ENCODE measurements at places on chromosomes 5 and 9.

GRCh38 chr5:95029569-95030366 is 255.1 kb downstream of the MCTP1 start:
- DNase-seq: no peak

GRCh38 chr9:76793784-76794431 is 29.7 kb downstream of the PCA3 start:
- no peak for DNase-seq

DNA sequence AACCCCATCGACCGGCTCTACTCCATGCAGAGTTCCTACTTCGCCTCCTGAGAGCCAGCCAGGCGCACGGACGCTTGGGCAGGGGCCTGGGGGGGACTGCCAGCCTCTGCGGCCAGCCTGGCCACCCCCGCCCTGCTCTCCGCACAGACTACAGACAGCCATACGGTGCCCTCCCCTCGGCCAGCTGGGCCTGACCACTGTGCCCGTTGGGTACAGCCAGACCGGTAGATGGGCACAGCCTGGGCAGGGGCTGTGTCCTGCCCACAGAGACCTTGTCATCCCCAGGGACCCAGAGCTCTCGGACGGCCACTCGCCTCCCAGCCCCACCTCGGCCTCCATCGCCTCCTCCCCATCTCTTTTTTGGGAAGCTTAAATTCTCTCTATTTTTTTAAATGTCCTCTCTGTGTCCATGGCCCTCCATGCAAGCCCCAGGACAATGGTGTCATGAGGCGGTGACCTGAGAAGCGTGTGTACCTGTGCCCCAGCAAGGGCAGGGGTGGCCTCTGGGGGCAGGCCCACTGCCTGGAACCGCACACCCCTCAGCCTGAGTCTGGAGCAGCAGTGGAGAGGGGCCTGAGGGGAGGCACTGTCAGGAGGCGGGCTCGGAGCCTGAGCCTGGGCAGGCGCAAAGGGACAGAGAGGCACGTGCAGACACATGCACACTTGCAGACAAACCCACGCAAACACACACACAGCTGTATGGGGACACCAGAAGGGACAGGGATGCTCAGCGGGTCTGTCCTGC is 82.8 kb downstream of the LMX1B start:
- DNase-seq: no peak

DNA sequence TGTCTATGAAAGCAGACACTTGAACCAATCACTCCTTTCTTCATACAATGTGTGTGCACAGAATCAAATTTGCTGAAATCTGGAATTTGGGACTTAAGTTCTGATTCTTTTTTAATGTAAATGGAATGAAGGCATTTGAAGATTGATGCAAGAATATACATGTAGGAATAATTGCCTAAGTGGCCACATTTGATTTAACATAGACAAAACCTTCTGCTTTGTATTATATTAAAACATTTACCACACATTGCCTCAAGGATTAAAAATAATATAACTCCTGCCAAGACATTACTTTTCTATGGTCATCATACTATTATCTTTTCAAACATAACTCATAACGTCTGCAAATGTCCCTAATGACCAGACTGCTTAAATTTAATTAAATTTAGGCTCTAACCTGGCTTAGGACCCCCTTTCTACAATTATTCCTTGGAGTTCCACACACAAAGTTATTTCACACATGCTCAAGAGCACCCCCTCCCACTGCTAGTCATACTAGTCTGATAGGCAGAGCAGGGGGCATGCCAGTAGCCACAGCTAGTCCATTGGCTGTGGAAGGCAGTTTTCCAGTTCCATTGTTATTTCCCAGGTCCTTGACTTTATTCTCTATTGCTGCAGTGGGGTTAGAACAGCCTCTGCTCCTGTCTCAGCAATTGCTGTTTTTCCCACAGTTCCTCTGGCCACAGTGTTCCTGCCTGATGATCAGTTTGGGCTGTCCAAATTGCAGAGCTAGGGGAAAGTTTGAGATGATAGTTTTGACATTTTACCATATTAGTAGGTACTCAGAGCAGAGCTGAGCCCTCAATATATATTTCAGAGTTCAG is 360.6 kb upstream of the GRAMD2B start:
- DNase-seq: no peak

GRCh38 chr5:147956842-147957223 is 50.5 kb upstream of the C5orf46 start:
- DNase-seq: no peak

DNA sequence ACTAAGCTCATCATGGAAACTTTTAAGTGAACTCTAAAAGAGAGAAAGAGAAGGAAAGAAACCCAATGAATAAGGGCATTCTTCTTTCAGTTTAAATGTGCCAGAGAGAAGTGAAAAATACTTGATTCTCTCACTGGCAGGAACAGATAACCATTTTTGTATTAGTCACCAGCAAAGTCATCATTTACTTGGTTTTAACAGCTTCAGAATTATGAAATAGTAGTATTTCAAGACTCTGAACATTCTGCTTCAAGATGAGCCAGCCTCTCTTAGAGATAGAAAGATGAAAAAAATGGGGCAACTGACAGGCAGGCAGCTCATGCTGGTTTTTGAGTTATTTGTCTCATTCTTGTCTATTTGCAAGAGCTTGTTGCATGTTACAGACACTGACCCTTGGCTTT is 103.5 kb downstream of the GCNT1 start:
- no peak for DNase-seq

DNA sequence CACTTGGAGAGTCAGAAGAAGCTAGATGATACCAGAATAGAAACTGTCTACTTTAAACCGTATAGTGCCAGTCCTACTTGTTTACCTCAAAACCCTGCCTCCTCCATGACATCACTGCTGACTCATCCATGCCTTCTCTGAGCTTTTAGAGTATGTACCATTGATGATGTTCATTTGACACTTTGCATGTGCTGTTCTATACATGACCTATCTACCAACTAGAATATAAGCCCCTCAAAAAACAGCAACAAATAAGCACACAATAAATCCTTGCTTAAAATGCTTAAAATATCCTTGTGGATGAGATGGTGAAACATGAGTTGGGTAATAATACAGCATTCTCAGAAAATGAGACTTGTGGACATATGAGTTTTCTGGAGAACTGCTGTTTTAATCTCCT is 2.6 kb downstream of the CTNNAL1 start:
- no peak for DNase-seq

DNA sequence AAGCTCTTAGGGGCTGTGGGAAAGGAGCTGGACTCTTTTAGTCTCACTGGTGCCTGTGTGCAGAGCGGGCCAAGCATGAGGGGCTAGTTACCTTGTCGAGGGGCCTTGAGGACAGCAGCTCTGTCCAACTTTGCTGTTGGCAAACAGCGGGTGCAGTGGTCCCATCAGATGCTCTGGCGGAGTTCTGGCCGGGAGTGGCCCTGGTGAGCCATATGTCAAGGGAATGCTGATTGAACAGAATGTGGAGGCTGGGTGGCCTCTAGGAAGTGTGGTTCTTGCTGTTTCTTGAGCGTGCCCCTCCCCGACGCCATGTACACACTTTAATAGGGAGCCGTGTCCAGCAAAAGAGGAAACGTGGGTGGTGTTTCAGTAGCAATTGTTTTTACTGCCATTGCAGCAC is 3.6 kb upstream of the ADAMTS2 start:
- DNase-seq: no peak

DNA sequence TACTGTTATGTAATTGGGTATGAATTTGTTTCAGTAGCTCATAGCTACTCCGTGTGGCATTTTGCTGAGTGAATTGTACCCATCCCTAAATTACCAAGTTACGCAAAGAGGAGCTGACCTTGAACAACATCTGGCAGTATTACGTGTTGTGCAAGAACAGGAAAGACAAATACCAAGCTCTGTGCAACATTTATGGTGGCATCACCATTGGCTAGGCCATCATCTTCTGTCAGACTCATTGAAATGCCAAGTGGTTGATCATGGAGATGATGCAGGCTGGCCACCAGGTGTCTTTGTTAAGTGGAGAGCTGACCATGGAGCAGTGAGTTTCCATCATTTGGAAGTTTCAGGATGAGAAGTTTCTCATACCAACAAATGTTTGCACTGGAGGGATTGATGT is 15.0 kb downstream of the ZSWIM6 start:
- no peak for DNase-seq

GRCh38 chr5:125424402-125425141 is 678.1 kb upstream of the ZNF608 start:
- no peak for DNase-seq
